ENCODE measurements at places on chromosomes 2 and 18.

GRCh38 chr2:227511239-227511930, 39.4 kb downstream of the AGFG1 start:
- no peak for DNase-seq

GRCh38 chr2:109398366-109399015, 215.3 kb downstream of the SEPTIN10 start:
- DNase-seq = no peak

DNA sequence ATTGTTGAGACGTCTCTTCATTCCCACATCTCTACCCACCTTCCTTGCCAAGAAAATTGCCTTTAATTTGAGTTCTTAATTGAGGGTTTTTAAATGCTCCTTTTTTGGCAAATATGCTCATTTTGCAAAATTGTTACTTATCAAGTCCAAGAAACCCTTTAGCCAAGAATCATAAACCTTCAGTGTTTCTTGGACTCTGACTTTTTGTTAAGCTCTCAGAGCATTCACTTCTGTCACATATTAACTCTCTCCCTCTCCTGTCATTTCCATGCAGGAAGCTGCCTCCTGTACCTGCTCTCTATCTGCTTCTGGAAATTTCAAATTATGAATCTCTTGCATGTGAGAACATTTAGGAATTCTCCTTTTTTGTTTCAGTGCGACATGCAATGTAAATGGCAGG, 100.0 kb upstream of the PIEZO2 start:
- DNase-seq = no peak

DNA sequence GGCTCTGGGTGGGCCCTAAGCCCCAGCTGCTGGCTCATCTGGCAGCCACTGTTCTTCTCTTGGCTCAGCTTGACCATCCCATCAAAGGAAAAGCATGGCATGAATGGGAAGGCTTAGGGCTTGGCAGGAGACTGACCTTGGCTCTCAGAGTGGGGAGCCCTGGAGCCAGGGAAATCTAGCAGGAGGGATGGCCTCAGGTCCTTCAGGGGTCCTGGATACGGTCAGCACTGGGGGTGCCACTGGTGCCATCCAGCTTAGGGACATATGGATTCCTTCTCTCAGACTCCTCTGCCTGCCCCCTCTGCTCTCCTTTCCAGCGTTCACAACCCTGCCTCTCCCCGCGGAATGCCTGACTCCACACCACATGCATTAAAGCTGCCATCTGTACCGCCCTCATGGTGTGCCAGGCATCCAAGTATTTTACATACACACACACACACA, 165.5 kb upstream of the HAAO start:
- no peak for DNase-seq

- peak; percentile 48 for DNase-seq
Measured at GRCh38 chr18:13159579-13159978, 59.0 kb upstream of the LDLRAD4 start.

- no peak for DNase-seq
Measured at GRCh38 chr18:44325903-44326635, 354.6 kb upstream of the SETBP1 start.
